ENCODE measurements at places on chromosomes 2 and 18.

GRCh38 chr2:188845692-188846091 lies 128.5 kb upstream of the COL3A1 start:
- no peak for DNase-seq

- no peak for DNase-seq
Observed at GRCh38 chr2:194270648-194271047, 1386.4 kb upstream of the SLC39A10 start.

DNA sequence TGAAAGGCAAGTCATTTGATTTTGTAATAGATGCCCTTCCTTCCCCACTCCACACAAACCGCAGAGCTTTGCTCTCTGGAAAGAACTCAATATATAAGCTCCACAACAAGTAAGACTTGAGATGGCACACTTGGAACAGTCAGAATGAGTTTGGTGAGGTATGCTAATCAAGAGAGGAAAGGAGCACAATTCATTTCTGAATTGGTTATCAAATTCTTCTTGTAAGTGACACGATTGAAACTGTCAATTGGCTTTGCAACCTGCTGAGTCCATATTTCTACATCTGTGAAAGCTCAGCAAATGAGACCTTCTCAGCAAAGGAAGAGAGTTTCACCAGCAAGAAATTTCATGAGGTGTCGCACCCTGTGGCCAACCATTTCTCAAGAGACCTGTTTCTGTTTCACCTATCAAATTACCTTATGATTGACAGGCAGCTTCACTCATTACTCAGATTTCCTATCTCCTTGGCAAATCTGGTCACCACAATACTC lies 19.1 kb downstream of the CTLA4 start:
- DNase-seq: no peak

DNA sequence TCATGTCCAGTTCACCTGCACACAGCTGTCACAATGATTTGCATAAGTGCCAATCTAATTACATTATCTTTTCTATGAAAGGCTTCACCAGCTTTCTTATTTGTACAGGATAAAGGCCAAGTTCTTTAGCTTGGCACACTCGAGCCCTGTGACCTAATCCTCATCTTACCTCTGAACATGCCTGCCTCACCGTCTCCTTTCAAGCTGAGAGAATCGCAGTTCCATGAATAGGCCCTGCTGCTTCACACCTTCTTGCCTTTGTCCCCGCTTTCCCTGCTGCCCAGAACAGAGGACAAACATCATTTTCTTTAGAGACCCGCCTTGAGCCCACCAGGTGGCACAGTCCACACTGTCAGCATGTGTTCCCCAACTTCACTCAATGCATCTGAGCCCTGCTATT lies 1094.7 kb downstream of the BCL11A start:
- no peak for DNase-seq

DNA sequence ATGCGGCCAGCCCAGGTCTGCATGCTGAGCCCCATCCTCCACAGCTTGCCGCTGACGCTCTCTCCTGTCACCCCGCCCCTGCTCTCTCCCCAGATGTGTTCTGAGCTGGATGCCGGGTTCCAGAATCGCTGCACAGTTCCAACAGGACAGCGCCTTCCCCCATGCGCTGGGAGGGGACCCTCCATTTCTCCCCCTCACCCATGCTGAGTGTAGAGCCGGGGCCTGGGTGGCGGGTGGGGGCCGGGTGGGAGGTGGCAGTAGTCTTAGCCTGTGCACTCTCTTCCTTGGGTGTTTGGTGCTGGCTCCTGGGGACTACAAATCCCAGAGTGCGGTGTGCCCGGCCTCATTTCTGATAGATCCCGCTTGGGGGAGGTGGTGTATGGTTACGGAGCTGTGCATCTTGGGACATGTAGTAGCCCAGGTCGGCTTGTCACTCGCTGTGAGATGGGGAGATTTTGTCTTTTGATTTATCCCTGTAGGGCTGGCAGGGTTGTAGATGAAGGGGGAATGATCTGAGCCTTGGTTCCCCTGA lies 6.8 kb downstream of the DNAJB2 start:
- no peak for DNase-seq

DNA sequence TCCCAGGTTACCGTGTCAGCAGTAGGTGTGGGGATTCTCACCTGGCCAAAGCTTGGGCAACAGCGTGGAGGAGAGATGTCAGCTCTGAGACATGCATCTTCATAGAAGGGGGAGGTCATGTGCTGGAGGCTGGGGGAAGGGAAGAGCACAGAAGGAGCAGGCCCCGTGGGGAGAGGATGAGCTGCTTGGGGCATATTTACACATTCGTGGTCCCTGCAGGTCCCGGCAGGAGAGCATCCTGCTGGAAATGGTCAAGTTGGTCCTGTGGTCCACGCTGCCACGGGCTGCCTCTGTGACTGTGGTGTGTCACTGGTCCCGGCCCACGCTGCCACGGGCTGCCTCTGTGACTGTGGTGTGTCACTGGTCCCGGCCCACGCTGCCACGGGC lies 195.1 kb upstream of the TWIST2 start:
- no peak for DNase-seq

GRCh38 chr2:195388028-195388427 lies 269.0 kb upstream of the SLC39A10 start:
- no peak for DNase-seq

DNA sequence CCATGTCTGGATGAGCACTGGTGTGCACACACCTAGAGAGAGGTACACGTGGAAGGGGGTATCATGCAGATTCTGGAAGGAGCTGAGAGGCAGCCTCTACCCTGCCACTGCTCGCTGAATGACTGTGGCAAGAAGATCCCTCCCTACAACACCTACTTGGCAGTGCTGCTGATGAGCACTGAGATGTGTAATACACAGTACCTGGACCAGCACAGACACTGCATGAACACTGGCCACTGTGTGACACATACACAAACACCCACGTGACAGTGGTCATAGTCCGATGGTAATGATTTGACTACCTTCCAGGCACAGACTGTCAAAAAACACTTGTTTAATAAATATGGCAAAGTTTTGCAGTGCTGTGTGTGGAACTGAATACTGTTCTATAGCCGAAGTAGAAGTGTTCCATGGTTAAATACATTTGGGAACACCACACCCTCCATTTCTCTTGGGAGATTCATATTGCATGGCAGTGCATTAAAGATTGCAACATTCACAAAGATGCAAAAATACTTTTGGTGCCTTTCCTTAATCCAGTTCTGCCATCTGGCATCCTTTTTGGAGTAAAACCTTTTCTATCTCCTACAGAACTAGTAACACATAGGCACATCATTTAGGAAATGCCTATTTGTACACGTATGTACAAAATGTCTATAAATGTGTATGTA lies 29.6 kb downstream of the MRPS5 start:
- no peak for DNase-seq

GRCh38 chr2:487186-488079 lies 189.8 kb downstream of the TMEM18 start:
- DNase-seq: peak; percentile 58

- no peak for DNase-seq
Observed at GRCh38 chr2:135586148-135586547, 54.9 kb downstream of the R3HDM1 start.

DNA sequence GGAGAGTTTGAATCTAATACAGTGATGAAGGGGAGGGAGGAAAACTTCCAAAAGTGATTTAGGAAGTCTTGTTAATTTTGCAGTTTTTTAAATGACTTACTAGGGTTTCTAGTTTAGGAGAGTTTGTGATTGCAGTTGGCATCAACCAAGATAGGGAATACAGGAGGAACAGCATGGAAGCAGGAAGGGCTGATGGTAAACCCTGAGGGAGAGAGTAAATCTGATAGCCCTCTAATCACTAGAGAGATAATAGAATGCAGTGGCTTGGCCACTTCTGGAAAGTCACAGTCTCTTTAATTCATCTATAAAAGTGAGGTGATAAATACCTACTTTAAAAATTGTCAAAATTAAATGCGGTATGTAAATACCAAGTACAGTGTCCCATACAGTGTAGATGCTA lies 5.6 kb downstream of the YPEL5 start:
- DNase-seq: no peak

DNA sequence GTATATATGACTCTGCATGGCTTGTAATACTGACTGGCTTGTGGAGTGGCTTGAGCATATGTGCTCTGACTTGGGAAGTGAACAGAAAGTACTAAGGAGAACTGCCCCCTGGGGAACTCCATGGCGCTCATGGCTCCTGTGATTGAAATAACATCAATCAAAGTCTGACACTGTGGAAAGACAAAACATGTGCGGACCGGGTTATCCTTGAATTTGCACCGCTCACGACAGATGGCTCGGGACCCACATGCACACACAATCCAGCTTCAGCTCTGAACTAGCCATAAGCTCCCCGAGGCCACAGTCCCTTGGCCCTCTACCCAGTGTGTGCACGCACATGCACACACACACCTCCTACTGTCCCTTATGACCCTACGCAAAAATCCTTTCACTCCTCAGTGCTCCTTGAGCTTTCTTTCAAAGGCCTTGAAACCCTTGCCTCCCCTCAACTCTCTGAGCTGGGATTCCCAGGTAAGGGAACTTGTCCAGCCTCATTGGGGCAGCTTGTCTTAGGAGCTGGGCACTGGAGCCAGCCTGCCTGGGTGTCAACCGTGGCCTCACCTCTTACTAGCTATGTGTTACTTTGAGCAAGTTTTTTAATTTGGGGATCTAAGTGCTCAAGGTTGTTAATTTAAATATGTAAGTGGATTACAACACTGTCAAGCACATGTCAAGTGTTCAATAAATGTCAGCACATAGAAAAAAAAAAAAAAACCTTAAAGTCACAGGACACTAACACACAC lies 43.6 kb downstream of the MRPS5 start:
- DNase-seq: no peak

GRCh38 chr2:875687-876615 lies 74.7 kb upstream of the SNTG2 start:
- DNase-seq: no peak

GRCh38 chr2:69972822-69973221 lies 11.4 kb upstream of the ASPRV1 start:
- DNase-seq: no peak

GRCh38 chr2:134458950-134459349 lies 205.1 kb downstream of the MGAT5 start:
- no peak for DNase-seq

DNA sequence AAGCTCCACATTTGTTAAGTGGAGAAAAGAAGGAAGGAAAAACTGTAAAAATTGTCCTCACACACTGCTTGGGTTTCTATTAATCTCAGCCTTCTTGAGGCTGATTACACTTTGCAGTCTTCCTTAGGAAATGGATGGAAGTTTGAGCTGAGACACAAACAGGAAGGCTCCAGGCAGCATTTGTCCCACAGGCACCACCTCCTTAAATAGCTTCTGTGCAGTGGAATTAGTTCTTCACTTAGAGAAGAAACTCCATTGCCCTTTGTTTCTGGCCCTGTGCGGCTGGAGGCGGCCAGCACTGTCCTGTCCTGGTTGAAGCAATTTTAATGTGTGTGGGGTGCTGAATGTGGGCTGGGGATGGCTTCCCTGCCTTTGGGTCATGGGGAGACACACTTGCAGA lies 44.3 kb downstream of the ARHGAP28 start:
- no peak for DNase-seq

DNA sequence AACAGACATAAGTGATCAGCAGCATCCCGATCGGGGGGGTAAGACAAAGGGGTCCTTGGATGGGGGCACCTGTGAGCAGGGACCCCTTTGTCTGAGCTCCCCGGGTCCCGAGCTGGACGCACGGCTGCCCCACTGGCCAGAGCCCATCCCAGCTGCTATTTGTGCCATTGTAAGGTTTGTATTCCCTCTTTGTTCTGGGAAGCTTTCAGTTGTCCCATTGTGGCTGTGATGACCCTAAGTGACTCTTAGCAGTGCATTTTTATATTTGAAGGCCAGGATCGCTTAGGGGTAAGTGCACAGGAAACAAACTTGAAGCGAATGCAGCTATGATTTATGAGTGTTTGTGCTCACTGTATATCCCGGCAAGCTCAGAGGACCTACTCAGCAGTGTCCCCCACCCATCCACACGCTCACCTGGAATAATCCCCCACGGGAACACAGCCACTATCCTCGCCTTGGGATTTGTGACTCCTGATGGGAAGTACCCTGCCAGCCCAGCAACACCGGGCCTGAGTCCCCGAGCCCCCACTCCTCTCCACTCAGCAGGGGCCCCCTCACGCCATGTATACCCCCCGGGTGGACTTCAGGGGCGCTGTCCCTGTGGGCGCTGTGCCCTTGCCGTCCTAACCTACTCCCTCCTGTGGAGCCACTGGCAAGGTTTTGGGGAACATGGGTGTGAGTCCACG lies 80.1 kb downstream of the MBP start:
- DNase-seq: no peak

- DNase-seq: no peak
Observed at GRCh38 chr2:19786408-19787058, 115.2 kb downstream of the TTC32 start.

DNA sequence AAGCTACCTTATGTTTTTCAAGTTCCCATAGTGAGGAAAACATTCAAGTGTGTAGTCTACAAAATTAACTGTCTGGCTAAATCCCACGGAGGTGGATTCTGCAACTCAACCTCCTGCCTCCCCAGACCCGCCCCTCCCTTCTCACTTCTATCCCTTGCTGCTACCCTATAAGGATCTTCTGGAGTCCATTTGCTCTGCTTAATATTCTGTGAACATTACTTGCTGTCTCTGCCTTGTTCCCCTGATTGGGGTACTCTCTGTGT lies 163.2 kb downstream of the KCNE4 start:
- no peak for DNase-seq

- DNase-seq: no peak
Observed at GRCh38 chr2:218517434-218518206, 50.5 kb downstream of the USP37 start.

DNA sequence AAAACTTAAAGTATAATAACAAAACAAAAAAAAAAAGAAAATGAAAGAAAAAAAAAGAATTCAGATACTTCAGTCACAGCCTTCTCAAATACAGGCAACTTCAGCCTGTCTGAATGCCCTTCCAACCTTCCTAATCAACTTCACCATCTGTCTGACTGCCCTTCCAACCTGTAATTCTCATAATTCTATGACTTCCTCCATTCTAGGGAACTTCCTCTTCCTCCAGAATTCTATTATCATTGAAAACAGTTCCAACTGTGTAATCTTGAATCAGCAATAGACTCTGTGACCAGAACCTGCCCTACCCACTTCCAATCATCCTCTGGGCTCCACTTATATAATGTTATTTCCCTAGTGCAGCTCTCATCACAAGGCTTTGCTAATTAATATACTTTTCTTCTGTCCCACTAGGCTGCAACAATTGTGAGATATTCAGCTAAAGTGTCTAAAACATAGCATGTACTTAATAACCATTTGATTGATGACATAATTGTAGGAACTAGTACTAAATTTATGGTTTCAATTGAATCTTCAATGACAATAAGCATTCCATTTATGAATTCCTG lies 127.3 kb downstream of the UPP2 start:
- DNase-seq: no peak

GRCh38 chr18:24306201-24306600 lies 91.4 kb downstream of the OSBPL1A start:
- DNase-seq: no peak

DNA sequence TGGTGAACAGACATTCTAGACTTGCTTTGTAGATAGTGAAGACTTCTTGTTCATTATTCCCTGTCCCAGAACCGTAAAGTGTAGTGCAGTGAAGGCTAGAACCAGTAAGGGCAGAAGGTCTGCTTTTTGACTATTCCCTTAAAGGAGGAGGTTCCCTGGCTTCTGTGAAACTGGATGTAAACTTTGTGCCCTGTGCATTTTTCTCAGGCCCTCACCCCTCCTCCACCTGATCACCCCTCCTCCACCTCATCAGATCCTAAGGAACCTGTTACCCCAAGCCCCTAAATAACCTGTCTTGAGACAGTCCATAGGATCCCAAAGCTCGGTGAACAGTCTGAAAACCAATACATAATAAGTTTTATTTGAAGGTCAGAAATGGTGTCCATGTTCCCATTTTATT lies 33.7 kb downstream of the SFT2D3 start:
- DNase-seq: no peak
